ENCODE measurements at places on chromosomes 5 and 9. TPM values are rescaled to one million over a fixed set of nuclear protein-coding genes. Genes with fewer than 3 reads are reported as not detected.

PTCD2 gene
- total RNA-seq: 17.1 TPM

CANX gene
- 488 TPM for total RNA-seq

TICAM2 gene
- total RNA-seq: 1.9 TPM

FOXD4L4 gene
- not detected for total RNA-seq

DBH gene
- total RNA-seq: not detected

GBA2 gene
- total RNA-seq: 20.3 TPM

IL13 gene
- total RNA-seq: not detected

GARIN3 gene
- total RNA-seq: not detected

- no peak overlapping the region for H3K4me3 ChIP-seq
- no peak for DNase-seq
- H3K4me1 ChIP-seq: no peaks in the 10 kb centered on the region
- H3K27me3 ChIP-seq: no peaks in the 10 kb centered on the region
- H3K27ac ChIP-seq: no peak overlapping the region
- H3K36me3 ChIP-seq: no peaks in the 10 kb centered on the region
Observed at GRCh38 chr9:29144476-29144875, 1571.2 kb upstream of the C9orf72 start.

GRCh38 chr5:3650320-3650719 is 54.7 kb downstream of the IRX1 start:
- no peak for DNase-seq
- no peak overlapping the region for H3K4me3 ChIP-seq
- H3K4me1 ChIP-seq: no peaks in the 10 kb centered on the region
- H3K36me3 ChIP-seq: no peaks in the 10 kb centered on the region

DNA sequence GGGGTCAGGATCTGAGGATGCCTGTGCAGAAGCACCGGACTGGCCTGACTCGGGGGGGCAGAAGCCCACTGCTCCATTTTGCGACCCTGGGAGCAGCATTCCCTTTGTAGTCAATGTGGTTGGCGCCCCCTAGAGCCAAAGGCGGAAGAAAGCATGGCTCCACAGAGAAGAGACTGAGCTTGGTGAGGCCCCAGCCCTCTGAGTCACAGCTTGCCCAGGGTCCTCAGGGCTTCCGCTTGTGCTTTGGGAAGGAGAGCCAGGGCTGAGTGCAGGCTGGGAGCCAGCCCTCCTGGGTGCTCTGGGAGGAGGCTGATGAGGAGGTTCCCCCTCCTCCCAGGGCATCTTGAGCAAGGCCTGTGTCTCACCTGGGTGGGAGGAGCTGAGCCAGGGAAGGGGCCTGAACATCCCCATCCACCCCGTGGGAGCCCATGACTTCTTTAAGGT is 5.5 kb upstream of the AQP3 start:
- no peak overlapping the region for H3K4me3 ChIP-seq
- peak; percentile 89 for DNase-seq
- no peaks in the 10 kb centered on the region for H3K27me3 ChIP-seq
- H3K36me3 ChIP-seq: no peaks in the 10 kb centered on the region
- no peaks in the 10 kb centered on the region for H3K4me1 ChIP-seq
- no peak overlapping the region for H3K27ac ChIP-seq

DNA sequence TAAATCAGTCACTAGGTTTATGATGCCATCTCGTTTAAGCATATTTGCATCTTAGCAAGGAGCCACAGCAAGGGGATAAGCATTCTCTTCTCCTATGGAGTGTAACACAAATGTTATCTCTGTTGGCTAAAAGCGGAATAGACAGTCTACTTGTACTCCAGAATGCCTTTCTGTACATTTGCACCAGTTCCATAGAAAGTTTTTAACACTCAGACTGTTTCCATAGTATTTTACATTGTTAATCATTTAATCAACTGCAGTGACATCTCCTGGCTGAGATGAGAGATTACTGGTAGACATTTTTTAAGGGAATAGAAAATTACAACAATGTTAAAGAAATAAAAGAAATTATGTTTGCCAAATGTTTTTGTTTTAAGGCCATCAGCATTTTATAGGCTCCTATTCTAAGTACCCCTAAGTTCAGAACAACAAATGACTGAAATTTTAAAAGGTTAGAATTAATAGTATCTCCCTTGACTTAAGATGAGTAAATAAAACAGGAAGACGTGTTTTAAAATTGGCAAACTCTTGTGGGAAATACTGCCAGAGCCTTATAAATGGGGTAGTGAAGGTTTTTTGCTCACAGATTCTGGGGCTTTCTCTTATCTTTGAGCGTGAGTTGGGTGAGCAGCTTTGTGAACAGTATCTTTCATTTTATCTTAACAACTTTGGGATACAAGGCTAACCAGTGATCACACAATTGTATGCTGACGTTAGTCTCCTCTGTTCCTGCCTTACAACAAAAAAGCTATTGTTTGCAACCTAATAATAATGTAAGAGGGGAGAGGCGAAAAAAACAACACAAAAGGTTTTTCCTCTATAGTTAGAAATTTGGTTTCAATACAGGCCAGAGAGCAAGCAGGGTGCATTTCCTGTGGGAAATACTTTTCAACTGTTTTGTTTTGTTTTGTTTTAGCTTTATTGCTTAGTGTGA is 294.3 kb downstream of the FBXL7 start:
- no peaks in the 10 kb centered on the region for H3K36me3 ChIP-seq
- H3K27me3 ChIP-seq: no peaks in the 10 kb centered on the region
- H3K4me1 ChIP-seq: peaks cover 26% of the 10 kb centered on the region
- H3K27ac ChIP-seq: no peak overlapping the region

GRCh38 chr5:6466975-6467567 is 18.4 kb downstream of the UBE2QL1 start:
- no peaks in the 10 kb centered on the region for H3K36me3 ChIP-seq
- no peak for DNase-seq
- no peak overlapping the region for H3K4me3 ChIP-seq
- no peaks in the 10 kb centered on the region for H3K27me3 ChIP-seq

DNA sequence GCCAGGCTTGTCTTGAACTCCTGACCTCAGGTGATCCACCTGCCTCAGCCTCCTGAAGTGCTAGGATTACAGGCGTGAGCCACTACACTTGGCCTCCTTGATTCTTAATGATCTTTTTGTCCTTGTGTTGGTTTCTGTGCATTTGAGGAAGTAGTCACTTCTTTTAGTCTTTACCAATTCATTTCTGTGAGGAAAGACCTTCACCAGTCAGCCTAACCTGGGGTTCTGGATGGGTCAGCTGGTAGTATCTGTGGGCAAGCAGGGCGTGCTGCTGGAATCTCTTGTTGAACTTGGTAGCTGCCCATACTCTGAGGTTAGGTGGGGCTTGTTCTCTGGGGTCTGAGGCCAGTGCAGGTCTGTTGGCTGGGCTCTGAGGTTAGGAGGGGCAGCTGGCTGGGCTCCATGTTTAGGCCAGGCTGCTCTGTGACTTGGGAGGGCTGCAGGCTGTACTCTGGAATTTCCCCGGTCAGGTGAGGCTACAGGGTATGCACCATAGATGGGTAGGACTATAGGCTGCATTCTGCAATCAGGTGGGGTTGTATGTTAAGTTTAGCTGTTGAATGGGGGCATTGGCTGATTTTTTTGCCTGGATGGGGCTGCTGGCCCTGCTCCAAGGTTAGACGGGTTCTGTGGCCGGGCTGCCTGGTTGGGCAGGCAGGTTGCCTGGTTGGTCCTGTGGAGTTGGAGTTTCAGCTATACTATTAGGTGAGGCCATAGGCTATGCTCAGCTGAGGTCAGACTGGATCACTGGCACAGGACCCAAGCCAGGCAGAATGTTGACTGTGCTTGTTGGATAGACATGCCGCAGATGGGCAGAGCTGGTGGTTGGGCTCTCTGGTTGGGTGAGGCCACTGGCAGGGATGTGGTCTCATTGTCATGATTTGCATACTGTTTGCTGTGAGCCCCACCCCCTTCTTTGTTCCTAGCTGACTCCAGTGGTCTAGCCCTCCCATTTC is 19.2 kb downstream of the UBAP1 start:
- DNase-seq: no peak
- H3K27ac ChIP-seq: no peak overlapping the region
- no peaks in the 10 kb centered on the region for H3K27me3 ChIP-seq
- no peaks in the 10 kb centered on the region for H3K36me3 ChIP-seq
- H3K4me3 ChIP-seq: no peak overlapping the region

- peaks cover 6% of the 10 kb centered on the region for H3K4me1 ChIP-seq
- no peaks in the 10 kb centered on the region for H3K27me3 ChIP-seq
- peak overlapping the region; percentile 5 for H3K4me3 ChIP-seq
- no peaks in the 10 kb centered on the region for H3K36me3 ChIP-seq
- no peak overlapping the region for H3K27ac ChIP-seq
Observed at GRCh38 chr5:32489791-32490562, 45.4 kb upstream of the ZFR start.

GRCh38 chr5:68444833-68445232 is 229.3 kb downstream of the PIK3R1 start:
- no peak overlapping the region for H3K4me3 ChIP-seq
- peaks cover 4% of the 10 kb centered on the region for H3K4me1 ChIP-seq
- H3K36me3 ChIP-seq: no peaks in the 10 kb centered on the region

DNA sequence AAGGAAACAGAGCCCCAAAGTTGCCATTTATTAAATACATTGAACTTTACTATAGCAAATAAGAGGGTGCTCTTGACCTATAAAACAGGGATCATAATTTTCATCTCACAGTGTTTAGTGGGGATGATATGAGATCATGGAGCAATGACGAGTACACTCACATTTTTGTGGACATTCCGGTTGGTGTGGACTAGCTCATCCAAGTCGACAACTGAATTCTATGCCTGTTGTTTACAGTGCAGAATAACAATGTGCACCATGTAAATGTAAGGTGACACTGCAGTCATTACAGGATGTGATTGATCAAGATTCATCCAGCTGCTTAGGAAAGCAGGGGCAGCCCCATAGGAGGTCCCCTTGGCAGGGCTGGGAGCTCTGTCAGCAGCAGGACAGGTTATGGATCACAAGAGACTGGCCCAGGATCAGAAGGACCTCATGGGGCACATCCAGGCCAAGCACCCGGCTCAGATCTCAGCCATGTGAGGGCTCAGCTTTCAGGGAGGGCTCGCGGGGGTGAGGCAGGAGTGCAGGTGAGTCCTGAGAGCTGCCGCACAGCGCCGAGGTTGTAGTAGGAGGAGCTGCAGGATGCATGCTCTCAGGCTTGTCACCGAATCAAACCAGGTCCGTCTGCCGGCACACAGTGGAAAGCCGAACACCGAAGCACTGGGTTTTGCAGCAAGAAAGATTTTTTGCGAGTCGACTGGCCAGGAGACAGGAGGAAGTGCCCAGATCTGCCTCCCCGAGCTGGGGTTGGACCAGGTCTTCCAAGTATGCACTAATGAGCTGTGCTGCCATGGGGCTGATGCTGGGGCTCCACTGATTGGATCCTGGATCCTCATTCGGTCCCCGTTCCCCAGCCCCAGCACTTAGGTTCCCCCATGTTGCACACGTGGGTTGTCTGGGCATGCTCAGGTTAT is 28.2 kb downstream of the MRPL36 start:
- no peak overlapping the region for H3K27ac ChIP-seq
- no peak overlapping the region for H3K4me3 ChIP-seq
- peaks cover 30% of the 10 kb centered on the region for H3K27me3 ChIP-seq
- no peaks in the 10 kb centered on the region for H3K4me1 ChIP-seq
- DNase-seq: no peak

DNA sequence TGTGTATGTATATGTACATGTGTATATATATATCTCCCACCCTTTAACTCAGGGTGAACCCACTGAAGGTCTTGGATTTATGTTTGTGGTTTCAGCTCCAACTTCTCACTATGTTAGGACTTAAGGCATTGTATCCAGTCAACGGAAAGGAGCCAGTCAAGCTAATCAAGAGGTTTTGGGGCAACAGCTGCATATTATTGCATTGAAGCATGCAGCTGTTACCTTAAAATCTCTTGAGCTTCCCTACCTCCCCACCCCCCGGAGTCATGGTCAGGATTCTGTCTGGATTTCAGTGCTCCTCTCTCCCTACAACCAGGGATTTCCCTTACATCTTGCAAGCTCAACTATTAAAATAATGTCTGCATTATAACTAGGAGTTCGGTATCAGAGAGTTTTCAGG is 399.5 kb downstream of the SPOCK1 start:
- H3K36me3 ChIP-seq: no peaks in the 10 kb centered on the region
- no peak overlapping the region for H3K27ac ChIP-seq
- H3K4me1 ChIP-seq: peaks cover 36% of the 10 kb centered on the region
- H3K4me3 ChIP-seq: no peak overlapping the region
- no peaks in the 10 kb centered on the region for H3K27me3 ChIP-seq
- no peak for DNase-seq

DNA sequence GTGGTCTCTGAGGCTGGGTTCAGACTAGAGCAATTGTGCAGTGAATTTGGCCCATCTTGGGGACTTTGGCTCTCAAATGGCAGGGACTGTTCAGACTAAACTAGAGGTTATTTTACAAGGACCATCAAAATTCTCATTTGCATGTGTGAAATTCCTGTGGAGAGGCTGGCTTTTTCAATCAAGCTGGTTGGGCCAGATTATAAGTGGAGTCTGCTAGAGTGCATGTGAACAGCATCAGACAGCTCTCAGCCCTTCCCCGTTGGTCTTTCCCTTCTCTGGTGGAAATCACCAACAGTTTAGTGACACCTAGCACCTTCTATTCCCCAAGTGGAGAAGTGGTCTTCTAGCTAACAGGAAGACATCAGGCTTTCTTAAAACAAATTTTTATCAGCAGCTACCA is 301.3 kb downstream of the CWC27 start:
- no peaks in the 10 kb centered on the region for H3K27me3 ChIP-seq
- no peaks in the 10 kb centered on the region for H3K36me3 ChIP-seq
- H3K27ac ChIP-seq: no peak overlapping the region
- H3K4me1 ChIP-seq: peaks cover 12% of the 10 kb centered on the region
- no peak for DNase-seq

DNA sequence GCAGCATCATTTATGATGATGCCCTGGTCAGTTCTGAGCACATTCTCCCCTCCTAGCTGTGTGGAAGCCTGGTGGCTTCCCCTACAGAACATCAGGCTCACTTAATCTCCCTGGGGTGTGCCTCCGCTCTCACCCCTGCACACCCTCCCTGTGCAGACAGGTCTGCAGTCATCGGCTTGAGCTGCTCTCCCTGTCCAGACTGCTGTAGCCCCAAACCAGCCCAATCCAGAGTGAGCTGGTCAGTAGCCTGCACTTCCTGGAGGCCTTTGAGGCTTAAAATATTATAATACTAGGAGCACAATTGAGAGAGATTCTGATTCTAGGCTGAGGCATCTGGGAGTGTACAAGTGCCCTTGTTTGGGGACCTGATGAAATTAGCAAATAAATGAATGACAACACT is 60.2 kb downstream of the PPARGC1B start:
- no peak for DNase-seq
- H3K36me3 ChIP-seq: no peaks in the 10 kb centered on the region
- H3K27ac ChIP-seq: no peak overlapping the region
- H3K4me1 ChIP-seq: 0 out of 2 replicates have a peak, but pooled peaks cover 6% of the 10 kb centered on the region
